ENCODE measurements at places on chromosomes 7 and 10.

DNA sequence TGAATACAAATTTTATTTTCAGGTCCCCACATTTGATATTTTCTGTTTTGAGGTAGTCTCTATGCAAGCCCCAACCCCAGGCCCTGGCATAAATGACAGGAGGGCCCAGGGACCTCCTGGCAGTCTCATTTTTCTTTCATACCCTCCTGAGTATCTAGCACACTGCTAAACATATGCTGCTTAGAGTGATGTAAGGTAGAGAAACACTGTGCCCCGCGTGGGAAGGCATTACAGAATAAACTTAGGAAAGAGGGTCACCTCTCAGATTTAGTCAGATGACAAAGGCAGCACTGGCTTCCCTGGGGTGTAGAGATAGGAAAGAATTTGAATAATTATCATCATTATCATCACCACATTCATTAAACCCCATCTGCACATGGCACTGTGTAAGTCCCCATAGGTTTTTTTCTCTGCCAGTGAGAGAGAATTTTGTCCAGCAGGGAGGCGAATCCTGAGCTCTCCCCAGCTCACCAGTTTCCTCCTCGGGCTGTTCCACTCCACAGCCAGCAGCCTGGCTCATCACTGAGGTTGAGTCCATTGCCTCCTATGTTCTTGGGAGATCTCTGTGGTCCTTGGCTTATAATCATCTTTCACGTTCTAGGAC is 507.3 kb upstream of the GALNT17 start:
- no peak for DNase-seq

DNA sequence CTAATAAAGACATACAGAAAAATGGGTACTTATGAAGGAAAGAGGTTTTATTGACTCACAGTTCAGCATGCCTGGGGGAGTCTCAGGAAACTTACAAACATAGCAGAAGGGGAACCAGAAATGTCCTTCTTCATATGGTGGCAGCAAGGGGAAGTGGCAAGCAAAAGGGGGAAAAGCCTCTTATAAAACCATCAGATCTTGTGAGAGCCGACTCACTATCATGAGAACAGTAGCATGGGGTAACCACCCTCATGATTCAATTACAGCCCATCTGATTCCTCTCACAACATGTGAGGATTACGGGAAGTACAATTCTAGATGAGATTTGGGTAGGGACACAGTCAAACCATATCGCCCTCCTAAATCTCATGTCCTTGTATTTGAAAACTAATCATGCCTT is 1305.4 kb upstream of the SORCS1 start:
- no peak for DNase-seq

GRCh38 chr7:24669971-24670591 is 87.2 kb downstream of the GSDME start:
- no peak for DNase-seq

DNA sequence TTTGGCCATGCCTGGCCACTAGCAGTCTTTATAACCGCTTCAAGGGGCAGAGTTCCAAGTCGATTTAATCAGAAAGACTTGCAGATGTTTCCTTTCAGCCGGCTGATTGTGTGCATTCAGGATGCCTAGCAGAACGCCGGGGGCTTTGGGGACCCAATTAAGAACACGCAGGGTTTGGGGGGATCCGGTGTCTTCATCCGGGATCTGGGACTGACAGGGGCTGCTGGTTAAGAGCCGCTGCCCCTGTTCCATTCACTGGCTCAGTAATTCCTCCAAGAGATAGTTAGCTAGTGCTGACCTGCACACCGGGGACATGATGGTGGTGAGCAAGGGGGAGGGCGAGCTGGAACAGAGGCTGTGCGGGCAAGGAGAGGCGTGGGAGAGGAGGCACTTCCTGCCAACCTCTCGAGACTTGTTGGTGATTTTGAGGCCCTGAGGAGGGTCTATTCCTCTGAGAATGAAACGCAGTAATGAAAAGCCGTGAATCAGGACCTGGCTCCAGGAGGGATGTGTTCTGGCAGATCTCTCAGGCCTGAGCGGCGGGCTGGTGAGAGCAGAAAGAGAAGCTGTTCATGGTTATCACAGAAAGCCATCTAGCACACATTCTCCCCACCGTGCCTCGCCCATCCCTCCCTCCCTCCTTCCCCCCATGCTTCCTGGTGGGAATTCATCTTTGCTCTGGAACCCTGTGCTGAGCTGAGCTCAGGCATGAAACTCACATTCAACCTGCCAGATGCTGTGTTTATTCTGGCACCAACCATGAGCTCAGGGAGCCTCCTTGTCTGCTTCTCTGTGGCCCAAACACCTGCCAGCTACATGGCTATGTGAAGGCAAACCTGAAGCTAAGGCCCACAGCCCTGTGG is 152.0 kb downstream of the CCDC3 start:
- DNase-seq = no peak

GRCh38 chr10:60821656-60822055 is 43.4 kb downstream of the CDK1 start:
- no peak for DNase-seq

DNA sequence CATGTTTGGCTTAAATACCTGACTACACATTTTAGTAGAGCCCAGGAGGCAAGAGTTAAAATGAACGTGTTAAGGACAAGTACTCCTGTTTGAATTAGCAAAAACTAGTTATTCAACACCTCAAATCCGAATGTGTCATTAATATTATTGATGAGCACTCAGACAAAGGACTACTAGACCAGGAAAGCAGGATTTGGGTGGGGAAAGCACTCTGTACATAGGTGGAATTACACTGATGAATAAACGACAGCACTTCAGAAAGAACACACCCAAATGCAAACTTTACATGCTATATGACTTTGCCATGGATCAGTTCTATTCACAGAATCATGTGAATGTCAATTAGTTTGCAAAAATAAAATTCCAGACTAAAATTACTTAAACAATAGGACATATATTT is 95.1 kb upstream of the CAV2 start:
- no peak for DNase-seq

All from stimulated activated CD4-positive, alpha-beta T cell treated with anti-CD3 and anti-CD28 coated beads, Interleukin-15, amount 100 ng/mL, for 1 hour (primary cell).